ENCODE measurements at places on chromosomes 13 and 19.

DNA sequence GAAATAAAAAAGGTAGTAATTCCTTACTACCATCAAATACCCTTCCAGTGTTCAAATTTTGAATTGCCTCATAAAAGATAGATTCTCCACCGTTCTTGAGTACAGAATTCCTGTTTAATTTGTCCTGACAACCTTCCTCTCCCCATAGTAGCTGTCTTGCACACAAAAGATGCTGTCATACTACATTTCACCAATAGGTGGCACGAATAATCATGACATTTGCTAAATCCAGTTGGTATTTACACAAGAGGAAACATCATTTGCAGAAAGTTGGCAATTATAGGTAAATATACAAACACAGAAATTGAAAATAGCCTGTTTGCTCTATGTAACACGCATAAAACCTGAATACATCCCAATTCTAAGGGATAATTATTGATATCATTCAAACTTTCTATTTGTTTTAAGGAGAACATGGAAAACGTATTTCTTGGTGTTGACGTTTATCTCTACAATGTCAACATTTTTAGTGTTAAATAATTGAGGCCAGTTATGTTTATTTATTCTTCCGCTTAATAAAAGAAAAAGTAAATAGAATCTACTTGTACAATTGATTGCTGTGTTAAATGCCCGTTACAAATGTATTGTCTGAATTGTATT is 58.3 kb upstream of the CLDN10 start:
- DNase-seq: peak; percentile 65
- no peak overlapping the region for H3K4me3 ChIP-seq
- H3K27me3 ChIP-seq: no peaks in the 10 kb centered on the region
- H3K36me3 ChIP-seq: no peaks in the 10 kb centered on the region
- H3K27ac ChIP-seq: no peak overlapping the region
- no peaks in the 10 kb centered on the region for H3K4me1 ChIP-seq

- peaks cover 11% of the 10 kb centered on the region for H3K36me3 ChIP-seq
- no peaks in the 10 kb centered on the region for H3K27me3 ChIP-seq
- no peak overlapping the region for H3K4me3 ChIP-seq
- no peaks in the 10 kb centered on the region for H3K4me1 ChIP-seq
- no peak for DNase-seq
- no peak overlapping the region for H3K27ac ChIP-seq
Measured at GRCh38 chr13:20788312-20788711, 14.6 kb upstream of the EEF1AKMT1 start.

DNA sequence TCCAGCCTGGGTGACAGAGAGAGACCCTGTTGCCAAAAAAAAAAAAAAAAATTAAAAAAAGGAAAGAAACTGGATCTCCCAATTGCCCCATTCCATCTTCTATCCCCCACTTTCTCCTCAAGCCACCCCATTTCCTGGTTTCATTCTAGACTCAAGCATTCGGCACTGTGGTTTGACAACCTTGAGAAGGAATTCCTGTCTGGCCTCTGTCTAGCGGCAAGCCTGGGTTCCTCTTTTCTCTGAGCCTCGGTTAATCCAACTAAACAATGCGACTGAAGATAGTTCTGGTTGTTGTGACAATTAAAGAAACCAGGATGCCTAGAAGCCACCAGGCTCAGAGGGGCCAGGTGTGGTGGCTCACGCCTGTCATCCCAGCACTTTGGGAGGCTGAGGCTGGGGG is 3.3 kb upstream of the C3 start:
- no peak overlapping the region for H3K27ac ChIP-seq
- DNase-seq: no peak
- no peaks in the 10 kb centered on the region for H3K36me3 ChIP-seq
- peaks cover 4% of the 10 kb centered on the region for H3K4me1 ChIP-seq

DNA sequence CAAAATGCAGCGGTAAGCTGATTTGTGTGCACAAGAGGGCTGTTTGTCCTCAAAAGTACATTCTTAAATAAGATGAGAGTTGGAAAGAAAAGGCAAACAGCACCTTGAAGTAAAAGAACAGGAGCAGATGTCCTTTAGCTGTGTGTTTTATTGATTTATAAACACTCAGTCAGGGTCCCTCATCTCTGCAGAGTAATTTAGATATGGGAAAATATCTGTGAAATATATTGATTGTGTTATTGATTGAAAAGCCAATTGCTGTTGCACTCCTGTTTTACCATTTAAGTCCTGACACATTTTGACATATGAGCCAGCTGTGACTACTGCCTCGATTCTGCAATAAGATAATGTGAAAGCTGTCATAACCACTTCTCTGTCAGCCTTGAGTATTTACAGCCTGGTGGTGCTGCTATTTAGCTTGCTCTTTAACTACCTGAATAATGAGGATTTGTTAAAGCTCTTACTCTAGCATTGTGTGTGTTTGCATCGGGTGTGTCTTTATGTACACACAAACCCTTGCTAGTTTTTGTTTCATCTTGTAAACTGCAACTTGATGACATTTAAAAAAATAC is 550.1 kb downstream of the DACH1 start:
- H3K27me3 ChIP-seq: peaks cover 31% of the 10 kb centered on the region
- no peaks in the 10 kb centered on the region for H3K4me1 ChIP-seq
- no peaks in the 10 kb centered on the region for H3K36me3 ChIP-seq
- no peak overlapping the region for H3K4me3 ChIP-seq

DNA sequence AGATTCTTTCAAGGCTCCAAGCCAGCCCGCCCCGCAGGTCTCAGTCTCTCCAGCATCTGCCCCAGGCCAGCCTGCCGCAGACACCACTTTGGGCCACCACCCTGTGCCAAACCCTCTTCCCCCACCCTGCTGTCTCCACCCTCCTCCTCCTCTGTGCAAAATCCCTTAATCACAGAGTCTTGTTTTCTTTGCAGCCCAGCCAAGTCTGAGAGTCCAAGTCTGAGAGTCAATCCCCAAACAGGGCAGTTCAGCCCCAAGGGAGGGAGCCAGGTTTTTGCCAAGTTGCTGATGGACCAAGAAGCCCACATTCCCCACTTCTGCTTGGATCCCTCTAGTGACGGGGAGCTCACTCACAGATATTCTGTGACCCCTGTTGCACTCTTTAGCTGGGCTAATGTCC is 3.1 kb downstream of the ADAMTS10 start:
- H3K27me3 ChIP-seq: no peaks in the 10 kb centered on the region
- H3K36me3 ChIP-seq: peaks cover 15% of the 10 kb centered on the region
- no peak overlapping the region for H3K27ac ChIP-seq
- peaks cover 16% of the 10 kb centered on the region for H3K4me1 ChIP-seq
- DNase-seq: no peak
- H3K4me3 ChIP-seq: no peak overlapping the region

DNA sequence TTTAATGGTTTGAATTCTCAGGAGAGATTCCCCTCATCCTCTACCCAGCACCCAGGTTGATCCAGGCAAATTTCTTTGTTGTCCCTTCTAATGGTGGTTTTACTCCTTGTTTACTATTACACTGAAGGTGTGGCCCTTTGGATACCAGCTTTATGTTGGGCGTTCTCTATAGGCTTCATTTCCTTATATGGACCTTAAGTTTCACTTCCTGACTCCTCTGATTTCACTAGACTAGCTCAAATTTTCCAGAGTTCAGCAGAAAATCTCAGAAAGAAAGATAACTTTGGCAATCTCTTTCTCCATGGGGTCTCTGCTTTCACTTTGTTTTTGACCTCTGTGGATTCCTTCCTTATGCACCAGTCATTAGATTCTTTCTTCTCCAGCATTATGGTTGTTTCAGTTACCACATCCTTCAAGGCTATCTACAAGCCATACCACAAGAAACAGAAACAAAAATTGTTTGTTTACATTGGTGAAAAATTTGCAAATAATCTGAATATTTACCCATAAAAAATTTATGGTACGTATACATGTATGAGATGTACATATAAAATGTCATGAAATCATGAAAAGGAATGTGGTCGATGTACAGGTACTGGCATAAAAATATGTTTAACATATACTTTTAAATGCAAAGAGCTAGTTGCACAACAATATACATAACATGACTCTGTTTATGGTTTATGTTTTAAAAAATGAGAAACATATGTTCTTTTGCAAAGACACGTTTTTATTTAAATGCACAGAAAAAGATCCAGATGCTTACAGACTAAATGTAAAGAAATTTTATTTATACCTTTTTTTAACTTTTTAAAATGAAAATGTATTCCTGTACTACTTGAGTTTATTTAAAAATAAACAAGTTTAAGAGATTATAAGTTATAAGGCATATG is 212.6 kb downstream of the LACC1 start:
- H3K4me1 ChIP-seq: no peaks in the 10 kb centered on the region
- H3K27ac ChIP-seq: no peak overlapping the region
- DNase-seq: no peak
- H3K36me3 ChIP-seq: no peaks in the 10 kb centered on the region
- H3K4me3 ChIP-seq: no peak overlapping the region

DNA sequence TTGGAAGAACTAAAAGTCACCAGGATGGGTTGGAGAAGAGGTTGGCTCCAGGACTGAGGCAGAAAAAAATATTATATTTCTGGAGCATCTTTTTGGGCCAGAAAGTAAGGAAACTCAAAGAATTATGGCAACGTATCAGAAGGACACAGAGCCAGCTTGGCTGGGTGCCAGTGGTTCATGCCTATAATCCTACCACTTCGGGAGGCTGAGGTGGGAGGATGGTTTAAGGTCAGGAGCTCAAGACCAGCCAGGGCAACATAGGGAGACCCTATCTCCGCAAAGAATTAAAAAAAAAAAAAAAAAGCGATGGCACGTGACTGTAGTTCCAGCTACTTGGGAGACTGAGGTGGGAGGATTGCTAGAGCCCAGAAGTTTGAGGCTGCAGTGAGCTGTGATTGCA is 108.1 kb downstream of the GADD45B start:
- no peaks in the 10 kb centered on the region for H3K36me3 ChIP-seq
- H3K27ac ChIP-seq: no peak overlapping the region
- no peak overlapping the region for H3K4me3 ChIP-seq
- DNase-seq: no peak
- peaks cover 4% of the 10 kb centered on the region for H3K4me1 ChIP-seq

GRCh38 chr13:29589967-29590366 is 5.5 kb downstream of the SLC7A1 start:
- H3K36me3 ChIP-seq: no peaks in the 10 kb centered on the region
- H3K27ac ChIP-seq: no peak overlapping the region
- peaks cover 16% of the 10 kb centered on the region for H3K4me1 ChIP-seq
- H3K4me3 ChIP-seq: no peak overlapping the region
- no peak for DNase-seq

DNA sequence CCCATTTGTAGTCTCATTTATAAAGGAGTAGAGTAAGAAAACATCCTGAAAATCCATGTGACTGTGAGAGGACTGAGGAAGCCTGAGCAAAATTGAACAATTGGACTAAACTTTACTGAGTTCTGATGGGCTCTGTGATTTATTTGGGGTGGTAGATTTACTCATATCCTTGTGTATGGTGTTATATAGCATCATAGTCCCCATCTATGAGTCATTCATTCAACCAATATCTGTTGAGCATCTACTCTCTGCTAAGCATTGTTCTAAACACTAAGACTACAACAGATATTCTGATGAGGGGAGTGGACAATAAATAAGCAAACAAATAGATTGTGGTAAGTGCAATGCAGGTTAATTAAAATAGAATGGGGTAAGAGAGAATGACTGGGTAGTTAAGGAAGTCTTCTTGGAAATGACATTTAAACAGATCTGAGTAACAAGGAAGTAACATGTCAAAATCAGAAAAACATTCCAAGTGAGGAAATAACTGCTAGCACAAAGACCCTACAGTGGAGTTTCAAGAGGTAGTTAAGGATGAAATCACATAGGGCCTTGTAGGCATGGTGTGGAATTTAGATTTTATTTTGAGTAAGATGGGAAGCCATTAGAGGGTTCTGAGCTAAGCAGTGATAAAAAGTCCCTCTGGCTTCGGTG is 36.3 kb upstream of the MLNR start:
- H3K27me3 ChIP-seq: no peaks in the 10 kb centered on the region
- no peak overlapping the region for H3K27ac ChIP-seq
- peaks cover 24% of the 10 kb centered on the region for H3K36me3 ChIP-seq
- peaks cover 16% of the 10 kb centered on the region for H3K4me1 ChIP-seq
- no peak for DNase-seq
- H3K4me3 ChIP-seq: no peak overlapping the region

- H3K27me3 ChIP-seq: no peaks in the 10 kb centered on the region
- no peak for DNase-seq
Measured at GRCh38 chr19:19537075-19538048, 703 bp upstream of the CILP2 start.

DNA sequence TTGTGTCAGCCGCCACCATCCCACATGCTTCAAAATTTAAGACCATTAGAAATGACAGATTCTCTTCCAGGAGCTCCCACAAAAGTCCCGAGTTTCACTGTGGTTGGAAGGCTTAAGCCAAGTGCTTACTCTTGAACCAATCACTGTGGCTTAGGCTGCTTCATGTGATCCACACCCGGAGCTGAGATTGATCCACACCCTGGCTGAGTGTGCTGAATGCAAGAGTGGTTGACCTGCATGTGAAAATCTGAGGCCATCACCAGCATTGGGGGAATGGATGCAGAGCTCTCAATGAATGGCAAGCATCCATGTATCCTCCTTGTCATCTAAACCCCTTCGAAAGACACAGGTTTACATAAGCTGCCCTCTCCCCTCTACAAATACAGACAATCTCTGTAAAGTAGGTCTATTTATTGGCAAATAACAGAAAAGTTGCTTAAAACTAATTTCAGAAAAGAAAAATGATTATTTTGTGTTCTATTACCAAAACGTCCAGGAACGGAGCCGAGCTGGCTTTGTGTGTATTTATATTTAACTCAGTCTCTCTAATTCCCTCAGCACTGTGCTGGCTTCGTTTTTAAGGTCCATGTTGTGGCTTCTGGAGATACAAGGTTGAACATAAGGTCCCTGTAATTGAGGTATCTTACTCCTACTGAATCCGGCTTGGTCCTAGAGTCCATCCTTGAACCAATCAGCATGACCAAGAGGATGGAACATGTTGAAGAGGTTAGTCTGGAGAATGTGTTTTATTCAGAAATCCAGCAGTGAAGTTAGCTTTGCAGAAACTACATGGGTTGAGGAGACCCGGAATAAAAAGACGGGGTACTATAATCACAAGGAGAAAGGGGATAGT is 332.4 kb downstream of the LIG4 start:
- H3K27ac ChIP-seq: no peak overlapping the region
- H3K4me1 ChIP-seq: no peaks in the 10 kb centered on the region
- no peaks in the 10 kb centered on the region for H3K36me3 ChIP-seq

DNA sequence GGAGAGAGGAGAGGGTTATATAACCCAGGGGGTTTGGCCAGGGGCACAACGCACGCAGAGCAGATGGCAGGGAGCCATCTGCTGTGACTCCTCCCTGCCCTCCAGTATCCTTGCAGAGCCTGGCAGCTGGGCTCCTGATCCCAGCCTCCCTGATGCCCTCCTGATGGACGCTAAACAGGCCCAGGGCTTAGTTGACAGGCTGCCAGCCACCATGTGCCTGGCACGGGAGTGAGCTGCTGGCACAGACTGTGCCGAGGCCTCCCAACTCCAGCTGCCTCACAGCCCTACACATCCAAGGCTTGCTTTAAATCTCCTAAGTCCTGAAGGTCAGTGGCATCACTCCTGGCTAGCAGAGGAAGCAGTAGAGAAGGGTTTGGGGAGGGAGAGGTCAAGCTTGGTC is 16.7 kb downstream of the SYDE1 start:
- peaks cover 10% of the 10 kb centered on the region for H3K4me1 ChIP-seq
- H3K27ac ChIP-seq: no peak overlapping the region
- peaks cover 34% of the 10 kb centered on the region for H3K36me3 ChIP-seq
- DNase-seq: no peak
- H3K4me3 ChIP-seq: peak overlapping the region; percentile 88

Data from A673 (cell line).